ENCODE measurements at places on chromosomes 5 and 9.

GRCh38 chr5:637581-638450 lies 25.7 kb downstream of the CEP72 start:
- DNase-seq = no peak

DNA sequence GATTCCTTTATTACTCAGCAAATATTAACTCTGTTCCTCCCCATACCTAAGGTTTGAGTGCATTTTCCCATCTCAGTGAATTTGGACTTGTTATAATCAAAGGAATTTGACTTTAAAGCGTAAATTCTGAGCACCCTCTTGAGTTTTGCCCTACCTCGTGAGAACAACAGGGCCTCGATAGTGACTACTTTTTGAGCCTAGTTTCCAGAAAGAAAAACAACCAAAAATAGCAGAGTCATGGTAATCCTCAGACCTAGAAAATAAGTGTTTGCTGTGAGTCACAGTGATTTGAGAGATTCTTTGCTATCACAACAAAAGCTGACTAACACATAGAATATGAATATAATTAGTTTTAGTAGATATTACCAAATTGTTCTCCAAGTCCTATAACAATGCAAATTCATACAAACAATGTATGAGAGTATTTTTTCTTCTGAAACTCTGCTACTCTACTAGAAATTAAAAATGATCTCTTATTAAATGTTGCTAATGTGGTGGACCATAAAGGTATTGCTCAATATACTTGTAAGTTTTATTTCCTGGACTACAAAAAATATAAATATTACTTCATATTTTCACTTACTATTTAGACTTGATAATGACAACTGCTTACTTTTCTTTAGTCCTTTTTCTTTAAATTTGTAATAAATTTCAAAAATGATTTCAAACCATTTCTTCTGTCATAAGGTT lies 759.7 kb downstream of the BRINP1 start:
- DNase-seq = no peak

DNA sequence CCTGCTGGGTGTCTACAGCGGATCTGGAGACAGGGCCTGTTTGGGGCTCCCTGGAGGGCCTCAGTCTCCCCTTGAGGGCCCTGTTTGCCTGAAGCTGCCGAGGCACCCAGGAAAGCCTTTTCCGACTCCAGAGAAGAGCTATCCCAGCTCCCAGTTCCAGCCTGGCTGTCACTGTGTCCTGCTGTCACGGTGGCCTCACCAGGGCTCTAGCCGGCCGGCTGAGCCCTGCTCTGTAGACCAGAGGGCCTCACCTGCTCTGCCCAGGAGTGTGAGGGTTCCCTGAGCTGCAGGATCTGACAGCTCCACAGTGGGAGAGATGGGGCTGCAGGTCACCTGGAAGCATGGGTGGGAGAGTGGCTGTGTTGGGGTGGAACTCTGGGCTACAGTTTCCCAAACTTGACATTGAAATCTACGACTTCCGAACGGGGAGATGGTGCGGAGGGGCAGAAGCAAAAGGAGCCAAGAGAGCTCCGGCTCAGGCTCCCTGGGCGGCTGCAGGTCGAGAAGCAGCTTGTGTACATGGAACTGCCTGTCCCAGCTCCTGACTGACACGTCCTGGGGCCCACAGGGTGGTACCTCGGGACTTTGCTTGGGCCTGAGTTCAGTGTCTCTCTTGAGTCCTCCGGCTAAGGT lies 94.9 kb downstream of the CACNA1B start:
- no peak for DNase-seq

DNA sequence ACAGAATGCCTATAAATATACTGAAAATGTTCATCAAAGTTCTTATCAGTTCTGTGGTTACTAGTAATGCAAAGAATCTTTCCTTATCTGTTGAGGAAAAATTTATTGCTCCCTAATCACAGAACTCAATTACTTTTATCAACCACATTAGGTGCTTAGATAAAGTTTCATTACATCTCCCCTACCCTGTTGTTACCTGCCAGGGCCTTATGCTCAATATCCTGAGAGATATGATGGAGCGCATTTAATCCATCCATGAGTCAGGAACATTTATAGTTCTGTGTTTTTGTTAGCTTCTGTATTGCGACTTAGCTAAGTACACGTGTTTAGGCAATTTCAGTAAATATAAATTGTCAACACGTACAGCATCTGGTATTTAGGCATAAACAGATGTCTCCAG lies 164.3 kb upstream of the ST8SIA4 start:
- DNase-seq = no peak

GRCh38 chr5:72561148-72561972 lies 54.1 kb upstream of the ZNF366 start:
- DNase-seq = no peak

- no peak for DNase-seq
These were observed 72.4 kb downstream of the NUDT12 start for GRCh38 chr5:103490030-103490739.

- DNase-seq = no peak
These were observed 224.2 kb upstream of the DAP start for GRCh38 chr5:10985091-10985720.

DNA sequence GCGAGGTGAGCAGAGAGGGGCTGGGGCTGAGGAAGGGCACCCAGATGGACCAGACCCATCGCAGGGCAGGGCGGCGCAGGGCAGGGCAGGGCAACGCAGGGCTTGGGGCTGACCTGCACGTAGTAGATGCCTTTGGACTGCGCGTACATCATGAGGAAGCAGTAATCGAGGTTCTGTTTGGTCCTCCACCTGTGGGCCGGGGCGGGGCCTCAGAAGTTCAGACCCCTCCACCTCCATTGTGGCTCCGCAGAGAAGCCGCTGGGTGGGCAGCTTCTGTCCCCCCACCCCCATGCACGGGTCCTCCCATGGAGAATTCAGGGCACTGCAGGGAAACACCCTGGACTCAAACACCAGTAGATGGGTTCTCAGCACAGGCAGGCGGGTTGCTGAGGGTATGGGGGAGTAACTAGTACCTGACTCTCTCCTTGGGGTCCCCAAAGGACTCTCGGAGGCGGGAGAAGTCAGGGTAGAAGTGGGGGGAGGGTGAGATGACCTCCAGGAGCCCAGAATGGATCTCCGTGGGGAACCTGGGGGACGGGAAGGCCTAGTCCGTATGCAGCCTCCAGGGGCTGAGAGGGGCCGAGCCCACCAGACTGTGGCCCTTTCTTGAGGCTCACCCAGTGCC lies 6.4 kb downstream of the LTC4S start:
- no peak for DNase-seq

GRCh38 chr9:6788162-6789016 lies 30.6 kb downstream of the KDM4C start:
- no peak for DNase-seq

GRCh38 chr9:89153232-89154017 lies 25.2 kb downstream of the SHC3 start:
- no peak for DNase-seq

- no peak for DNase-seq
These were observed 320.9 kb downstream of the NTRK2 start for GRCh38 chr9:84990416-84990815.

GRCh38 chr5:65263321-65263720 lies 218.4 kb downstream of the ADAMTS6 start:
- no peak for DNase-seq

DNA sequence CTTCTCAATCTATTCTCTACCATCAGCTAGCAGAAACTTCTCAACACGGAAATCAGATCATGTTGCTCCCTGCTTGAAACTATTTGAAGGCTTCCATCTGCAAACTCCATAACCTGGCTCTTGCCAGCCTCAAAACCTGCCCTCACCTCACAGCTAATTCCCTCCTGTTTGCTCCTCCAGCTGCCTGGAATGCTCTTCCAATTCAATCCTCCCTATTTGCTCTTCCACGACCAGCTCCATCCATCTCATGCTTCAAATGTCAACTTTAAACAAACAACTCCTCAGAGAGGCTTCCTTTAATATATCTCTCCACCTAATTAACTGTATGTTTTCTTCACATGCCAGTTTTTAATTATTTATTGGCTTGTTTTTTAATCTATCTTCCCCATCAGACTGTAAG lies 1.5 kb downstream of the PLAA start:
- DNase-seq = no peak

- peak; percentile 85 for DNase-seq
These were observed at the start of gene NSD1 for GRCh38 chr5:177133096-177133852. NSD1 (plus strand) TSS chr5:177133773; CDS start chr5:177135104, 1,331 bp downstream.

GRCh38 chr5:30768056-30768690 lies 425.3 kb upstream of the CDH6 start:
- DNase-seq = no peak

DNA sequence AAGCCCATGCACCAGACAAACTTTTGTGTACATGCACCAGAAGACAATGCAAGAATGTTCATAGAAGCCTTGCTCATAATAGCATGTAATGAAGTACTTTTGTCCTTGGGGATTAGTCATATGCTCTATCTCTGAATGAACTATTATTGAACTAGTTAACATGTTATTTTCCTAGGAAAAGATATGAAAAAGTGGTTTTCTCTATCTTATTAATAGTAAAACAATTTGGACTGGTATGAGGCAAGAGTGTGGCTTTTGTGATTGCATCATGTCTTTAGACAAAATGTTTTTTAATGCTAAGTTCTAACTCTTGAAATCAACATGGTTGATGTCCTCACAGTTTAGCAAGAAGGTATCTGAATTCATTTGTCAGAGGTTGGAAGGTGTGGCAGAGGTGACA lies 55.7 kb upstream of the SPDL1 start:
- DNase-seq = no peak

- DNase-seq = no peak
These were observed 79.4 kb downstream of the SNX24 start for GRCh38 chr5:122924719-122925395.

GRCh38 chr9:124527781-124528180 lies 20.6 kb upstream of the NR5A1 start:
- peak; percentile 19 for DNase-seq

- no peak for DNase-seq
These were observed 42.0 kb downstream of the FRMPD1 start for GRCh38 chr9:37692622-37693221.

GRCh38 chr9:133737774-133738639 lies at the start of gene SARDH:
SARDH (minus strand) TSS chr9:133738352; CDS start chr9:133734173, 4,179 bp downstream.
- peak; percentile 40 for DNase-seq
